GM12892 (cell line): ENCODE measurements at places on chromosomes 11 and 22.

GRCh38 chr22:36028646-36029405 lies at the start of gene RBFOX2:
RBFOX2 (minus strand) TSS chr22:36028824; CDS start chr22:36028425, 399 bp downstream.
- peak; percentile 71 for DNase-seq

GRCh38 chr11:46916286-46917108 lies 1.9 kb downstream of the LRP4 start:
- no peak for DNase-seq

GRCh38 chr11:35228328-35228725 lies 89.4 kb downstream of the CD44 start:
- no peak for DNase-seq

DNA sequence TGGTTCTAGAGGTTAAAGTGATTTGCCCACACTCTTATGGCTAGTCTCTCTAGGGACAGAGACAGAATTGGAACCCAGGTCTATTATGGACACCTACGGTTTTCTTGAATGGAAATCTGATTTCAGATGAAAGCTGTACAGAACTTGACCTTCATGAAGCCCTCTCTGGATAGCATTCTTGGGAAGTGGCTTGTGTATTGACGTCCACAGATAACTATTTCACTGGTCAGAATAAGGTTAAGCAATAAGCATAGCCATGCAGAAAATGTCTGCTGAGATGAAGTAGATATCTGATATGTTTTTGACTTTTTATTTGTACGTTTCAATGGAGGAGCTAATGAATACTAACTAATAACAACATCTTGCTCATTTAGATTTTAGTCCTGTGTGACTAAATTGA lies 1.1 kb downstream of the TLCD5 start:
- no peak for DNase-seq

DNA sequence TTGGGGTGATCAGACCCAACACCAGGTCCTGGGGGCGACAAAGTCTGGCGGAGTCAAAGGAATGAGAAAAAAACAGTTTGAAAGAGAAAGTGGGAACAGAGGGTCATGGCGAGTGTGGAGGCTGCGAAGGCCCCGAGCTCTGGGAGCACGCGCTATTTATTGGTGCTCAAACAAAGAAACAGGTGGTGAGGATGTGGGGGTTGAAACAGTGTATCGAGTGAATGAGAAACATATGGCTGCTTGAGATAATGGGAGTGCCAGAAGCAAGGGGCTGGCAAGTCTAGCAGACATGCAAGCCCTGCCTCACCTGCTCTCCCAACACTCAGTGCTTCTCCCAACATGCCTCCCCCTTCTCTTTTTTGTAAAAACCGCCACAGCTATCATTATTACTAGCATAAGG lies 7.8 kb upstream of the DUSP18 start:
- DNase-seq = no peak

- no peak for DNase-seq
Observed at GRCh38 chr11:33307984-33308383, 50.8 kb downstream of the HIPK3 start.

DNA sequence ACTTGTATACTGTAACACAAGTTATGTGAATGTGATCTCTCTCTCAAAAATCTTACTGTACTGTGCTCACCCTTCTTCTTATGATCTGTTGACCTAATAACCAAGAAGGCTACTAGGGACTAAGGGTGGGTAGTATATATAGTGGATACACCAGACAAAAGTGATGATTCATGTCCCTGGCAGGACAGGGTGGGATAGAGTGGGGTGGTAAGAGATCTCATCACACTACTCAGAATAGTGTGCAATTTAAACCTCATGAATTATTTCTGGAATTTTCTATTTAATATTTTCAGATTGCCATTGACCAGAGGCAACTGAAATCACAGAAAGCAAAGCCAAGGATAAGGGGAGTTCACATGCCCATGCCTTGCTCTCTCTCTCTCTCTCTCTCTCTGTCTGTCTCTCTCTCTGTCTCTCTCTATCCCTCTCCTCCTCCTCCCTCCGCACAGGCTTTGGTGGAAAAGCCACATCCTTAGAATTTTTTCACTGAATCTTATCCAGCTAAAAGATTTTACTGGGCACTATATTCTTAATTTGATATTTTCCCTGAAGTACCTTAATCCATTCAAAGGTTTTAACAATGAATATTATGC lies 12.0 kb upstream of the STK33 start:
- no peak for DNase-seq

- no peak for DNase-seq
Observed at GRCh38 chr22:37254867-37255233, 10.8 kb upstream of the RAC2 start.

- DNase-seq = peak; percentile 61
Observed at GRCh38 chr11:2194877-2195755, 23.5 kb upstream of the TH start.

- DNase-seq = no peak
Observed at GRCh38 chr11:36617543-36618362, 19.7 kb upstream of the RAG2 start.

- no peak for DNase-seq
Observed at GRCh38 chr11:110219006-110219785, 77.2 kb downstream of the RDX start.
